ENCODE measurements at places on chromosomes 12 and 14.

DNA sequence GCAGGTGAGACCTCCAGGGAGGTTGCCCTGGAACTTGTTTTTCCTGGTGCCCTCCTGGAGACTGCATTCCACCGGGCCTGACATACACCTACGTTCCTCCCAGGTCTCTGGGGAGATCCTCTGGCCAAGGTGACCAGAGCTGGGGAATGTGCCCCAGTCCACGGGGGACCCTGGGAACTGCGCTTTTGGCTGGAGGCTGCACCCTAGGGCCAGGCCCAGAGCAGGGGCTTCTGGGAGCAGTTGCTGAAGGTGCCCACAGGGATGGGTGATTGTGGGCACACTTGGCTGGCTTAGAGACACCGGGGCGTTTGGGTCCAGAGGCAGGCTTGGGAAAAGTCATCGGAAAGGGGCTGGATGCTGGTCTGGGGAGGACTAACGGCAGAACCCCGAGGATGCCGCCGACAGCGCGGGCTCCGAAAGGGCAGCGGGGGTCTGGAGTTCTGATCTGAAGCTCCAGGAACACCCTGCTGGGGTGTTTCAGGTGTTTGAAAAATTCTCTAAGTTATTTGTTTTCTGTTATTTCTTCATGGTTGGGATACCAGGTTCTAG is 36.5 kb upstream of the TDRD9 start:
- no peak for DNase-seq

DNA sequence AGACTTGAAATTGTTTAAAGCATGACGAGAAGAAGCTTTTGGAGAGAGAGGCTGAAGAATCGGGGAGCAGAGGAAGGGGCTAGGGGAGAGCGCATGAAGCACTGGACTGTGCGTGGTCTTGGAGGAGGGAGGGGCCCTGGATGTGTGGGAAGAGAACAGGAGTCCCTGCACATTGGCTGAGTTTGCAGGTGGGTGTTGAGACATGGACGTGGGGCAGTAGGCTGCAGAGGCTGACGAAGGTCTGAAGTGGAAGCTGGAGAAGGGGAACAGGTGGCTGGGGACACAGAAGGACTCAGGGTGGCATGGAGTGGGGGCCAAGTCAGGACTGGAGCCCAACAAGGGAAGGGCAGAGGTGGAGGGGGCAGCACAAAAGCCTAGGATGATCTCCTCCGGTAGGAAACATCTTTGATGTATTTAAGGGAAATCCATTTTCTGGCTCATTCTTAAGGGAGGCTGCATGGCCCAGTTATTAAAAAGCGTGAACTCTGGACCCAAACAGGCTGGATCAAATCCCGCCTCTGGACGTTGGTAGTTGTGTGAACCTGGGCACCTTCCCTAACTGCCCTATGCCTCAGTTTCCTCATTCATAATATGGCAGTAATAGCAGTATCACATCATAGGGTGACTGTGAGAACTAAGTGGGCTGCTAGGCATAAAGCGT is 29.0 kb downstream of the ADGRD1 start:
- DNase-seq: no peak

- DNase-seq: no peak
Observed at GRCh38 chr14:102824832-102825231, 47.6 kb downstream of the TRAF3 start.

DNA sequence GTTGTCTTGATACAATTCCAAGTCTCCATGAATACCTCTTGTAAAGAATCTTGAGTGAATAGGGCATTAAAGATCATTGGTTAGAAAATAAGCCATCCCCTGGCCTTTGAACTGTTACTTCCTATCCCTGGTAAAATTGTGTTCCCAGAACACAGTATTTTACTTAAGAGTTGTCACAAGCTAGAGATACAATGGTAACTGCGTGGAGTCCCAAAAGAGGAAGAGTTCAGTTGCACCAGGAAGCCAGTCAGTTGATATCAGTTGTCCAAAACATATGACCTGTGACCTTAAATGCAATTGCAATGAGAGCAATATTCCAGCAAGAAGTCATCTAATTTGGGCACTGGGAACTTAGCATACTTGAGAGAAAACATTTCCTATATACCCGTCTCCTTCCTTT is 117.3 kb downstream of the NEDD1 start:
- no peak for DNase-seq

GRCh38 chr12:70230934-70231606 is 12.2 kb upstream of the CNOT2 start:
- DNase-seq: no peak

DNA sequence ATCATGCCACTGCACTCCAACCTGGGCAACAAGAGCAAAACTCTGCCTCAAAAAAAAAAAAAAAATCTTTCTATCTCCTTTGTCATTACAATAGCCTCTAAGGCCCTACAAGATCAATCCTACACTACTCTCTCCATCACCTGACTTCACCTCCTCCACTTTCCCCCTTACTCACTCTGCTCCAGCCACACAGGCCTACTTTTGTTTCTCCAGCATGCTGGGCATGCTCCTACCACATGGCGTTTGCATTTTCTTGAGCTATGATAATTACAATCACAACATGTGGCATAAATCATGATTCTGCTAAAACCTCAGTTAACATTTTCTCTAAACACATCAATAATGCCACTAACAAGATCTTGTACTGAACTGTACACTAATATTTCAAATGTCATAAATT is 7.8 kb downstream of the PPP1R13B start:
- DNase-seq: no peak
